ENCODE measurements at places on chromosomes 4 and X.

DNA sequence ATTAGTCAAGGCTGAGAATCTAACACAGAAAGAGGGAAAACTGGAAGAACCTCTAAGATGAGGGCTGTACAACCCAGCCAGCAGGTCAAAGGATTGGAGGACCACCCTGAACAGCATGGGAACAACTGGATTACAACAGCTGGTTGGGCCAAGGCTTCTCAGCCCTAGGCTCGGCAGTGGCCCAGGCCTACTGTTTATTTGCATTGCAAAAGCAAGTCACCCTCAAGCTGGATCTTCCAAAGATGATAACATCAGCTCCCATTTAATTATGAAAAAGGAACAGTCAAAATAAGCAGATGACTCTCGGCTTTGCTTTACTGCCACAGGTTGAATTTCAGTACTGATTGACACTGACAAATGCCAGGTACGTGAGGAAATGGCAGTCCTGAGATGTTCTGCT is 61.8 kb downstream of the GPC3 start:
- DNase-seq = no peak

DNA sequence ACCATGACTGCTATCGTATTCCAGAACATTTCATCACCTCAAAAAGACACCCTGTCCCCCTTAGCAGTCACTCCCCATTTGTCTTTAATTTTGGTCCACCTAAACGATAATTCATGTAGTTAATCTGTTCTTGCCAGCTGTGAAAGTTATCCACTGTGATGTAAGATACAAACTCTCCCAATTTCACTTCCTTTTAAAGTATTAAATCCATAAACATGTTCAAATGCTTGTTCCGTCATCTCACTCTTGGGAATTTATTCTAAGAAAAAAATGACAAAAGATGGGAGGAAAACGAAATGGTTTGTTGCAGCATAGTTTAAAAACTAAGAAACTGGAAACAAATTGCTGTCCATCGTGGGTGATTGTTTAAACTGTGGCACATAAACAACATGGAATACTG is 53.7 kb upstream of the IRF2 start:
- no peak for DNase-seq

DNA sequence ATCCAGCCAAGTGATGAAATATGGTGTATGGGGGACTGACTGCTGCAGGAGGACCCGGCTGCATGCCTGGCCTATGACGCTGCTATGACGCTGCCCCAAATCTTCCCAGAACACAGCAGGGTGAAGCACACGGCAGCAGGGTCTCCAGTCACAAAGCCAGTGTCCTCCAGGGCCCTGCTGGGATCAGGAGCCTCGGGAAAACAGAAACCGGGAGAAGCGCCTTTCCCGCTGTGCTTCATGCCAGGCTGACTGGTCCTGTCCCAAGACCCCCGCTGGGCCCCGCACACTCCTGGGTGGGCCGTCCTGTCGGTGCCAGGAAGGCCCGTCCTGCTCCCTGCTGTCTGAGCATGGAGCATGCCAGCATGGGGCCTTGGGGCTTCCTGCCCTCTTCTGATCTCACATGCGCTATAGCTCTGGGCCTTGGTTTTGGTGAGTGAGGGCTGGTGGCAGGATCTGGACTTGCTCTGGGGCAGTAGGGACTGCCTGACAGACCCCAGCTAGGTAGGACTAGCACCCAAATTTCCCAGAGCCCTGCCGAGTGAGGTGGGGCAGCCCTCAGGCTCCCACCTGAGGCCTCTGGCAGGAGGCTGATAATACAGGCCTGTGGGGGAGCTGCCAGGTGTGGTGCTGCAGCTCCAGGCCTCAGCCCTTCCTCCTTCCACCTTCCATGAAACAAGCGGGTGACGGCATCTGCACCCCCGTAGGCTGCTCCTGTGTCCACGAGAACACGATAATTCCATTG is 64.0 kb downstream of the ACOX3 start:
- DNase-seq = no peak

GRCh38 chrX:15673970-15674369 is 9.4 kb upstream of the CLTRN start:
- DNase-seq = no peak

- no peak for DNase-seq
Observed at GRCh38 chr4:56276547-56276946, 110.7 kb downstream of the AASDH start.

DNA sequence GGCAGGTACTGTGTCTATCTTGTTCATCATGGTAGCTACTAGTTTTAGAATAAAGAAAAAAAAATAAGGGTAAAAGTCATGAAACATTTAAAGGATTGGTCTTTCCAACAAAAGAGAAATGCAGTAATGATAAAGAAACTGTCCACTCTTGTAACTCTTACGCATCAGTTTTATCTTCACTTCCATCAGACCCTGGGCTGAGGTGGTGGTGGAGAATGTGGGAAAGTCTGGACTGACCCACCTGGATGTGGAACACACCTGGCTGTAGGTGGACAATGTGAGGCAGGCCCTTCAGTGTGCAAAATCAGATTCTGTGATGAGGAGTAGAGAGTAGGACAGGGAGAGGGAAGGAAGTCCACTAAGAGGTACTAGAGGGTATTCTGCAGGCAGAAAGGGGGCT is 128.6 kb downstream of the RASL11B start:
- DNase-seq = no peak

- no peak for DNase-seq
Observed at GRCh38 chr4:76823495-76823894, 74.4 kb downstream of the SOWAHB start.

DNA sequence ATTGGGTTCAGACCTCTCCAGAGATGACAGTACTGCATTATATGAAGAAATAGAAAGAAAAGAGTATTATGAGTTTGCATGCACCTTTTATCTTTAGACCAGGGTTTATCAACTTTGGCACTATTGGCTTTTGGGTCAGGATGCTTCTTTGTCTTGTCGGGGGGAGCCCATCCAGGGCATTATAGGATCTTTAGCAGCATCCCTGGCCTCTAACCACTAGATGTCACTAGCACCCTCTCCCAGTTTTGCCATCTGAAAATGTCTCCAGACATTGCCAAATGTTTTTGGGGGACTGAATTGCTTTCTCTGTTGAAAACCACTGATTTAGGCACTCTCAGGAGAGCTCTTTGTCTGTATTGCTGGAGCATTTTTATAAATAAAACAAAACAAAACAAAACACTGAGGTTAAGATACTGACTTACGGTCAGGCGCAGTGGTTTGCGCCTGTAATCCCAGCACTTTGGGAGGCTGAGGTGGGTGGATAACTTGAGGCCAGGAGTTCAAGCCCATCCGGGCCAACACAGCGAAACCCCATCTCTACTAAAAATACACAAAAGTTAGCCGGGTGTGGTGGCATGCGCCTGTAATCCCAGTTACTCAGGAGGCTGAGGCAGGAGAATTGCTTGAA is 23.6 kb downstream of the CA5B start:
- DNase-seq = no peak

DNA sequence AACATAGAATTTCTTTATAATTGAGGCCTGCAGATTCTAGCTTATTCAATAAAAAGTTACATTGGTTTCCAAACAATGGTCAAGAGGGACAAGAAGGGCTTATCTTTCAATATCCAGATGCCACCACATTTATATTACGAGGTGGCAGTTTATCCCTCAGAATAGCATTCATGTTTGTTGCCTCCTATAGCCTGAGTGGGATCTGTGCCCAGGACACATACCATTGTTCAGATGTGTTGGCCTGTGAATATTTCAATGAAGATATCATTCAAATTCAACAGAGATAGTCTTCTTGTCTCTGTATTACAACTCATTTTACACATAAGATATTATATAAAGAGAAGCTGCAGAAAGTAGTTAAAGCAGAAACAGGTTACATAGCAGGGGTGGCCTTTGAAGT is 20.5 kb downstream of the GLRB start:
- no peak for DNase-seq

GRCh38 chr4:97577004-97577403 is 566.3 kb downstream of the STPG2 start:
- DNase-seq = no peak

DNA sequence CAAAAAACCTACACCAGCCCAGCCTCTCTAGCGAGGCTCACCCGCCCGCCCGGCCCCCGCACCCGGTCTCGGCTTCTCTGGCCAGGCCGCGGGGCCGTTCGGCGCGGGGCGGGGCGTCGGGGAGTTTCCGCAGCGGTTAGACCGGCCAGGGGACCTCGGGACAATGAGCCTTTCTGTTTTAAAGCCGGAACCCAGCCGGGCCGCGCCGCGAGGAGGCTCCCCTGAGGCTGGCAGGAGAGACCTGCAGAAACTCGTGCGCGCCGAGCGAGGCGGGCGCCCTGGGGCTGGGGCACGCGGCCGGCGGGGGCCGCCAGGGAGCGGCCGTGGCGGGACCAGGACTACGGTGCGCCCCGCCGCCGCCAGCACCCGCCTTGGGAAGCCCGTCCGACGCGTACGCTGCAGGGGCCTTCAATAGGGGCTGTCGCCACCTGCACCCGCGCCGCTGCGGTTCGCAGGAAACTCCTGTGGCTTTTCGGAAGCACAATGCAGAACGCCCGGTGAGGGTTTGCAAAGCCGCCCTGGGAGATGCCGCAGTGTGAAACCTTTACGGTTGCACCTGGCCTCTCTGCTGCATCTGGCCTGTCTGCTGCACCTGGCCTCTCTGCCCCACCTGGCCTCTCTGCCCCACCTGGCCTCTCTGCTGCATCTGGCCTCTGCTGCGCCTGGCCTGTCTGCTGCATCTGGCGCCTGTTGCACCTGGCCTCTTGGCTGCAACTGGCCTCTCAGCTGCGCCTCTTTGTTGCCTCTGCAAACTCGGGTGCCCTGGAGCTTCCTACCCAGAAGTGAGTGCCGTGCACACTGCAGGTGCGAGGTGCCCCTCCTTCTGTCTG is 63.9 kb downstream of the TRAPPC11 start:
- no peak for DNase-seq

DNA sequence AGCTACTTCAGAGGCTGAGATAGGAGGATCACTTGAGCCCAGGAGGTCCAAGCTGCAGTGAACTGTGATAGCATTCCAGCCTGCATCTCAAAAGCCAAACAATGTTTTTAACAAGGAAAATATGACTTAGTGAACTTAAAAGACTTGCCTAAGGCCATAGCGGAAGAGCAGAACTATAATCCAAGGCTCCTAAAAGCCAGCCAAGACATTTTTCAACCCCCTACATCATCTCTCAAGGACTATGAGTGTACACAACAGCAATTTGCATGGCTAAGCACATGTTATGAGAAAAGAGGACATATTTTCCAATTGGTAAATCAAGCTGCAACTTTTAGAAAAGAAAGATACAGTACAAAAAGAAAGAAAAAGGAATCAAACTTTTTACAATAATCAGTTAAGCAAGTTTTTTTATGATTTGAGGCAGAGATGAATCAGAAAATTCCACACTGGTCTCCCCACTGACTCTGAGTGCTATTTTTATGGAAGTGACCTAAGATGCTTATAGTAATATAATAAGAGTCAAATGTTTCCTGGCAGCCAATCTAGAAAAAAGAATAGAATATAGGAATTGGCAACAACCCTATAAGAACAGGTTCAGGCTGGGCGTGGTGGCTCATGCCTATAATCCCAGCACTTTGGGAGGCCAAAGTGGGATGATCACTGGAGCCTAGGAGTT is 9.8 kb upstream of the ACOT9 start:
- no peak for DNase-seq

DNA sequence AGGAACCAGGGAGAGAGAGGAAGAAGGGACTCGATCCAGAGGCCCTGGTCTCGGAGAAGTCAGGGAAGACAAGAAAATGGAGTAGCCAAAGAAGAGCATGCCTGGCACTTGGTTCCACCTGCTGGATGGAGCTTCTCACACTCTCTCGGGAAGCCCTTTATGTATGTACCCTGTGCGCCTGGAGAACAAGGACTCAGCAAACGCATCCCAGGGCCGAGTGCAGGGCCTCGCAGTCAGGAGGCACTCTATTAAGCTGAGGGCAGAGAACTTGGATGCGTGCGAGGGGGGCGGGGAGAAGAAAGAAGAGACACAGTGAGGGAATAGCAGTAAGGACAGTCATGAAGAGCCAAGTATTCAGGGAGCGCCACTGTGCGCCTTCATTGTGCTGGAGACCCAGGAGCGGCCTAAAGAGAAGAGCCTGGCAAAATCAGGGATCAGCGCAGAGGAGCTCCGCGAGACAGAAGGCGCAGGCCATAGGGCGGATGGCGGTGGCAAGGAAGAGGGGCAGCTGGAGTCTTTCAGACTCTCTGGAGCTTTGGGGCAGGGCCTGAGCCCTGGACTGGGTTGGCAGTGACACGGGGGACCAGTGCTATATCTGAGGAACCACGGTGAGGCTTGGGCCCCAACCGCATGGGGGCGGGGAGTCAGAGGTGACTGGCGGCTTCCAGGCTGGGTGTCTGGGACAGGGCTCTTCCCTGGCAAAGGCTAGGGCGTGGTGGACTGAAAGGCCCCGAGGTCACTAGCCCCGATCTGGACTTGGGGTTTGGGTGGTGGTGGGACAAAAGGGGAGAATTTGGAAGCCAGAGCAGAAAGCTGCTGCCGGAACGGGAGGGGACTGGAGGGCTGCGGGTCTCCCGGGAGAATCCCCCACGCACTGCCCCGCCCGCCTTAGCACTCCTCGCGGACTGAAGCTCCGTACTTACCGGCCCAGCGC is 1.9 kb upstream of the SEPTIN6 start:
- no peak for DNase-seq

GRCh38 chr4:67571975-67572374 is 13.4 kb downstream of the STAP1 start:
- no peak for DNase-seq

DNA sequence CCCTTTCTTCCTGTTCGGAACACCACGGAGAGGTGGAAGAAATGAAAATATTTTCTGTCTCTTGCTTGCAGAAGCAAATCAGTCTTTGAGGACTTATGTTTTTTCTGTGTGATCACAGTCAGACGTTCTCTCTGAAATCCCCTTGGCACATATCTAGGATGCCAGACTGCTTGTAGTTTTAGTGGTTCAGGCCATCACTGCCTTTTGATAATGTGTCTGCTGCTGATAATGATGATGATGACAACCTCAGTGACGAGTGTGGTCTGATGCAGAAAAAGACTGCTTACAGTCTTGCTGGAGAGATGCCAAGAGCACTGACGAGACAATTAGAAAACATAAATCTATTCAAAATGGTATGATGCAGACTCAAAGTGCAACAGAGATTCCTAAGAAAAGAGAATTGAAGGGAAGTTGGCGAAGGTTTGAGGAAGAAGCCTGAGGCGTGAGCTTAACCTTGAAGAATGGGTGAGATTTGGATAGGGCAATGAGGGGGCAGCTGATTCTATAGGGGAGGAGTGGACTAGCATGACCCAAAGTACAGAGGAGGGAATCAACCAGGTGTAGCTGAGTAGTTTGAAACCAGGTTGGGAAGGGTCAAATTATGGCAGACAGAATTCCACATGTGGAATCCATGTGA is 7.9 kb downstream of the RAB33A start:
- no peak for DNase-seq

GRCh38 chr4:150402871-150403272 is 179.1 kb upstream of the MAB21L2 start:
- no peak for DNase-seq
